ENCODE measurements at places on chromosomes 2 and 18.
A peak's percentile ranks its signal among the peaks of the same experiment; 100 is the strongest.

- no peak for DNase-seq
Measured at GRCh38 chr2:32865399-32866068, 81.2 kb upstream of the LTBP1 start.

DNA sequence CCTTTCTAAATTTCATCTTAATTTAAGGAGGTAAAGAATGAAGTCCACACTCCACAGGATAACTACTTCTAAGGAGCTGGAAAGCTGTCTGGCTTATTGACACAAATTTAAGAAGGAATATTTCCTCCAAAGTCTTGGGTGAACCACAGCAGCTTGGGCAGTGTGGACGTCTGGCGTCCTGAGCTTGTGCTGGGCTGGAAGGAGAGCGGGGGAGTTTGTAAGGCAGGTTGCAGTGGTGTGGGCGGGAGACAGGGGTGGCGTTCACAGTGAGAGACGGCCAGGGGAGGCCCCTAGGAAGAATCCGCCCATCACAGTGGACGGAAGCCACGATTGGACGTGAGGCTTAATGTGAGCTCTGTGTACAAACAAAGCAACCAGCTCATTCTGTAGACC, 25.7 kb downstream of the ADI1 start:
- no peak for DNase-seq

GRCh38 chr2:122112216-122113005, 357.0 kb downstream of the TSN start:
- DNase-seq: no peak

DNA sequence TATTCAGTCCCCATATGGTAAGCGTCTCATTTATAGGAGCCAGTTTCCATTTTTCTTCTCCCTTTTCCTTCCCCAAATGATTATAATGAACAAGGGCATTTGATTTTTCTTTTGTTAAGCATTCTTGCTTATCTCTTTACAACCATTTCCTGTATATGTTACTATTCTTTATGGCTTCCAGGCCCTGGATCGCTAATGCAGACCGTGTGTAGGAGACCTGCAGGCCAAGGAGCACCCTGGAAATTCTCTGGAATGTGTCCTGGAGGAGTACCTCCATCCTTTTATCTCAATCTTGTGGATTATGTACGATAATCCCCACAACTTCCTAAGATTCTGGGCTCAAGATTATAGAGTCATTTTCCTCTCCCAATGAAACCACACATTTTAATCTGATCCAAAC, 439.6 kb upstream of the MMADHC start:
- DNase-seq: no peak

DNA sequence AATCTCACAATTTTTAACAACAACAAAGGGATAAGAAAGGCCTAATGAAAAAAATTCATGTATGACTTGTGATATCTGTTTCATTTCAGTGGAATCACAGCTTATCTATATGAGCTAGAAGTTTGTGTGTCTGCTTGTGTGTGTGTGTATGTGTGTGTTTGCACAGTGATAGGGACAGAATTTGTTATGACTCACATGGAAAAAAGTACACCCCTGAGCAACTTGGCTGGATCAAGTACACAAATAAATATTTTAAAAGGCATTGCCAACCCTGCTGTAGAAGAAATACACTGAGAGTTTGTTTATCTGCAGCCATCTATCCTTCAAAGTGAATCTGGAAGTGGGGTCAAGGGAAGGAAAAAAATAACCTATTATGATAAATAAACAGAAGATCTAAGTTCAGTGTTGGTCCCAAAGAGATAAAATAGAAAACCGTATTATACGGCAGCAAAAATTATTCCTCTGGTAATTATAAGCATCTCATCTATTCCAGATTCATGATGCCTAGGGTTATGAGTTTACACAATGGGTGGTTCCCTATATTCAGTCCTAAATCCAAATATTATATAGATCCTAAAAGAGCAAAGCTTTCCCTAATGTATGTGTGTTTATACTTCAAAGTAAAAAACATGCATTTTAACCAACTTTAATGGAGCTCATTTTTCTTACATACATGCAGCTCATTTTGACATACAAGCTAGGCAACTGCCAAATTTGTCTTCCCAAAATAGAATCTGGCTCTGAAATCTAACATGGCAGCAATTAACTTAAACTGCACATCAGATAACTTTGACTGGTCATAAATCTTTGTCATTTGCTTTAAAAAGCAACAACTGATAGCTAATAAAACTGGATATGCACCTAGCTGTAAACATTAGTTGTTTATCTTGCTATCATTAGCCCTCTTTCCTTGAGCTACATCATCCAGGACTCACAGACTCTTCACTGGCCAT, 420.6 kb downstream of the IRS1 start:
- no peak for DNase-seq

DNA sequence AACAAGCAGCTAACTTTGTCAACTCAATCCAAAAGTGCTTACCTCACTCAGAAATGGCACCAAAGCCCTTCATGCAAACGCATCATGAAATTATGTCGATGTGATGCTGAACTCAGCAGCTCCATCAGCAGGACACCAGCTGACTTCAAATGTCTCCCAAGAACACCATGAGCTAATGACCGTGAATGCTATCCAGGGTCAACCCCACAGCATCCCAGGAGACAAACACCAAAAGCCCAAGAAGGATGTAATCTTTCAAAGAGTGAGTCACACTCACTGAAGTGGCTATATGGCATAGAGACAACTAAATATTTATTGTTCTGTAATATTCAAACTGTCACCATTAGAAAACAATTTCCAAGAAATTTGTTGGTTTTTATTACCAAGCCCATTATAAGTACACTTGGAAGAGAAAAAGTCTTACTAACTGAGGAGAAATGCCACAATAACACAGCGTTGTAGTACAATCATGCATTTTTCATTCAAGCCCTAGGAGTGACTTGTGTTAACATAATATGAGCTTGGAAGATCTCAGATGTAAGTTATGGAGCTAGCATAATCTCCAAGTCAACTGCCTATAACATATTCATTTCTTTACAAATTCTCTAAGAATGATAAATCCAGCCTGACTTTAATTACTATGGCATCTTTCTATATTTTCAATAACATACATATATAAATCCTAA, 165.0 kb upstream of the CCDC68 start:
- no peak for DNase-seq

DNA sequence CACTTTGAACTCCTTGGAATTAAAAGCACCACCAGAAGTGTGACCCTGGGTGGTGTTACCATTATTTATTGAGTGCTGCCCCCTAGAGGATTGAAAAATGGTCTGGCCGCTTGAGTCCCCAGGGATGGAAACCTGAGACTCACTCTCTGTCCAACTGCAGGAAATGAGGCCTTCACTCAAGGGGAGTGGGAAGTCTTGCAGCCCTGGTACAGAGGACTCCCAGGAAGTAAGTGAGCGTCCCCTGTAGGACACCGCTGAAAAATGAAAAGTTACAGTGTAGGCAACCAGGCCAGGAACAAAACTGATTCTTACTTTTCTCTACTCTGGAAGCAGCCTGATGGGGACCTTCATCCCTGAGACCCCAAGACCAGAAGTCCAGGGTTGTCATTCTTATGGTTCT, 2.2 kb upstream of the NRP2 start:
- peak; percentile 76 for DNase-seq

DNA sequence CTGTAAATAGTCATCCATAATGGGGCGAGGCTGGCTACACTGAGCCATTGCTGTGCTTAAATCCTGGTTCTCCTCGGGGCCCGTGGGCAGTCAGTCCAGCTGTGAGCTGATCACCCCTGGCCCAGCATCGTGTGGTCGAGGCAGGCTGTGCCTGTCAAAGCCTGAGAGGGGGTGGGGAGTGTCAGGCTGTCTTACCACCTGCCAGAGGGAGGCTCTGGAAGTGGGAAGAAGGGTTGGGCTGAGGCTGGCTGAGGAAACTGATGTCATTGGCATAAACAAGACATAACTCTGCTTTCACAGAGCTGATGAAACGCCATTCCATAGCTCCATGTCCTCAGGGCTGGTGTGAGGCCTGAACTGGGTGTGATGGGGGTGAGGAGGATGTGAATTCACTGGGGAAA, 49.7 kb downstream of the KLHL29 start:
- no peak for DNase-seq

GRCh38 chr2:66252109-66252508, 182.8 kb upstream of the MEIS1 start:
- no peak for DNase-seq

DNA sequence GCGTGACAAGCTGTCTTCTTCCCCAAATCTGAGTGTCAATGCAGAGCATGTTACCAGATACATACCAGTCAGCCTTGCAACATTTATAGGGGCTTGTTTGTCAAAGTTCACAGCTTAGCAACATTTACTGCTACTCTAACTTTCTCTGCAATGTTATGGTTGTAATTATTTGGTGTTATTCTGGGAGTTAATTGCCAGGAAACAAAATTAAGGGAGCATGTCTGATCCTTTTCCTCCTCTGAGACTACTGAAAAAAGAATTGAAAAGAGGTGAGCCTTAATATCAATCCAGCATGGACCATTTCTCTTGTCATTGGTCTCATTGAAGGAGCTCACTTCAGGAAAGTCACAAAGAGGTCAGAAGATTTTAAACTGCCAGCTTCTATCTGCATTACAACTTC, 465.6 kb upstream of the LINC00305 start:
- DNase-seq: no peak

GRCh38 chr2:191927319-191927867, 80.5 kb upstream of the CAVIN2 start:
- DNase-seq: no peak

DNA sequence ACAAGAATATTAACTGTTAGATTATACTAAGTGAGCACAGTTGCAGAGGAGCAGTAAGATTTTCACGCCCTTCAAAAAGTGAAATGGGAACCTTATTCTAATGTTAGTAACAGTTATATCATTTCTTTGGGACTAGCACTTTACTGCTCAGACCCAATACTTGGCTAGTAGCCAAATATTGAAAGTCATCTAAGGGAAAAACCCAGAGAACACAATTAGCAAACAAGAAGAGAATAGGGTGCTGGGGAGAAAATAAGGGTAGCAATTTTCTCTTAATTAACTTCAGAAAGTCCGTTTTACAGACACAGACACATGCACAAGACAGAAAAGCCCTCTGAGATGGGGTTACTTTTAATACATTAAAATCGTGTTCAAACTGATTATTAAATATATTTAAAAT, 71.8 kb downstream of the ID2 start:
- peak; percentile 27 for DNase-seq

GRCh38 chr2:50401772-50402653, 629.9 kb downstream of the NRXN1 start:
- peak; percentile 71 for DNase-seq

DNA sequence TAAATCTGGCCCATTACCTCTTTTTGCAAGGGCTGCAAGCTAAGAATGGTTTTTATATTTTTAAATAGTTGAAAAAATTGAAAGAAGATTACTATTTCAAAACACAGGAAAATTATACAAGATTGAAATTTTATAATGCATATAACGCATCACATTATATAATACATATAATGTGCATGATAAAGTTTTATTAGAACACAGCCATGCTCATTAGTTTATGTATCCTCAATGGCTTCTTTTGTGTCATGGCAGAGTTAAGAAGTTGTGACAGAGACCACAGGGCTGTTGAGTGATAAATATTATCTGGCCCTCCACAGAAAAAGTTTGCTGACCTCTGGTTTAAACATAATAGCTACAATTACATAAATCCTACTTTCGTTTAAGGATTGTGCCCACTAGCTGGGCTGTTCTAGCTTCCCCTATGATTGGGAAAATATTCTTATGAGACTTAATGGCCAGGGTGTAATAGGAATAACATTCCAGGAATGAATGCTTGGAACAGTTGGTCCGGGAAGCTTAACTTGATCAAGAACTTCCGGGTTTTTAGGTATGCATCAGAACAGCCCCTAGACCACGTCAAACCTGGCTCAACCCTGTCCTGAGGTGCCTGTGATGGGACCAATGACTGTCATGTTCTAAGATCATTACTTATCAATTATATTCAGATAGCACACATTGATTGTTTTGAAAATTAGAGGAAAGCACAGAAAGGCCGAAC, 98.7 kb upstream of the LPIN2 start:
- no peak for DNase-seq

DNA sequence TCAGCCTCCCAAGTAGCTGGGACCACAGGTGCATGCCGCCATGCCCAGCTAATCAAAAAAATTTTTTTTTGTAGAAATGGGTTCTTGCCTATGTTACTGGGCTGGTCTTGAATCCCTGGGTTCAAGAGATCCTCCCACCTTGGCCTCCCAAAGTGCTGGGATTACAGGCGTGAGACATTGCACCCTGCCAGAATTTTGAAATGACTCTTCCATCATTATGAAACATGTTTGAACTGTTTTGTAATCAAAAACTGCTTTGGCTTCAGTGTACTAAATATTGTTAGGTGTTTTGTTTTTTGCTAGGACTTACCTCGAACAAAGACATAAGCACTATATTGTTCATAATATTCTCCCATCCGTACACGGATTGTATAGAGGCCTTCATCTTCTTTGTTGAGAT, 55.8 kb downstream of the MYOM1 start:
- no peak for DNase-seq

DNA sequence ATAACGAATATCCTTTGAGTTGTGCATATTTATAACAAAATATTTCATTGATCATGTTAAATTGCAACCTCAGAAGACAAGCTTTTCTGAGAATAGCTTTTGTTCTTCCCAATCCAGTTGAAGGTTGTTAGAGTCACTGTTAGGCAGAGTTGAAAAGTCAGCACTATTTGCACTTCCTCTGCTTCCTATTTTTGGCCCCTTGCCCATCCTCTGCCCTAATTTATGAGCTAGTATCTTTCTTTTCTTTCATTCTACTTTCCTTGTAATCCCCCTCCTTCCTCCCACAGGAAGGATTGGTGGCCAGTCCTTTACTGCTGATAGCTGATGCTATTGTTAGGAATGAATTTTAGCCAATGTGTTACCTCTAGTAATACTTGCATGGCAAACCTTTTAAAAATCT, 4.9 kb downstream of the RALB start:
- DNase-seq: peak; percentile 23

DNA sequence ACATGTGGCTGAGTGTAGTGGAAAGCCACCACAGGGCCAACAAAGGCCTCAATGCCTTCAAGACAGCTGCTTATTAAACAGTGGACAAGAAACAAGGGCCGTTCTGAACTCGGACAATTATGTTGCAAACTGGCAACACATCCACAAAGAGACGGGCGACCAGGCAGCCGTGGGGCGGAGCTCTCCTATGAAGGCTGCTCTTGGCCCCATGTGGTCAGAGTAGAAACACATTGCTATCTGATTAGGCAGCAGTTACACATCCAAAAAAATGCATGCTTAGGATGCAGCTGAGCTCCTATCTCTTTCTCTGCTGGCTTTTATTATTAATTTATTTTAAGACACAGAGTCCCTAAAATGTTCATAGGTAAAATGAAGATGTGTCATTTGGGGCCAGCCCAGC, 163.4 kb downstream of the TMEM163 start:
- no peak for DNase-seq

DNA sequence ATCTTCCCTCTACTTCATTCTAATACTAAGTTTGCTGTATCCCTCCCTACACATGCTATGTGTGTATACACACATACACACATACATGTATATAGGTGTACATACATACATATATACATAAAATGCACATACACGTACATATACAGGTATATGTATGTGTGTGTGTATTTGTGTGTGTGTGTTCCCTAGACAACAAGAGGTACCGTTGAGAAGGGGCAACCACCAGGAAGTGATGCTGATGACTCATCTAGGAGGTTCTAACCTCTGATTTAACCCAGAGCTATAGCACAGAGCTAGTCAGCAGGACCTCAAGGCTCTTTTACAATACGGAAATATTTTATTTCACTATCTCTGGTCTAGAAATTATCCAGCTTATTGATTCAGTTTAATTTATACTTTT, 139.2 kb downstream of the LAMA3 start:
- DNase-seq: no peak

All from MM.1S (cell line).